ENCODE measurements at places on chromosomes 7 and 10.

DNA sequence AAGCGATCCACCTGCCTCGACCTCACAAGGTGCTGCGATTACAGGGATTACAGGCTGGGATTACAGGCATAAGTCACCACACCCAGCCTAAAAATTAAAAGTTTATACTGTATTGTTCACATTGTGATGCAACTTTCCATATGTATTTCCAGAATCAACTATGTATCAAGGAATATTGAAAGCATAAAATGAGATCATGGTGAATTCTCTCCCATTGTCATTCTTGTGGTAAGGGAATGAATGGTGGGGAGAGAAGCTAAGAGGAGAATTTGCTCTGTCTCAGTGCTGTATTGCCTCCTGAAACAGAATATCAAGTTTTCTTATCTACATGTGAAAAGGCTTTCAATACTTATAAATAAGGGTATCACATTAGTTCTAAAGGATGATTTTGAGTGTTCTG is 81.7 kb downstream of the CD36 start:
- no peak for DNase-seq

GRCh38 chr7:8353991-8354390 is 79.4 kb upstream of the NXPH1 start:
- DNase-seq = no peak

DNA sequence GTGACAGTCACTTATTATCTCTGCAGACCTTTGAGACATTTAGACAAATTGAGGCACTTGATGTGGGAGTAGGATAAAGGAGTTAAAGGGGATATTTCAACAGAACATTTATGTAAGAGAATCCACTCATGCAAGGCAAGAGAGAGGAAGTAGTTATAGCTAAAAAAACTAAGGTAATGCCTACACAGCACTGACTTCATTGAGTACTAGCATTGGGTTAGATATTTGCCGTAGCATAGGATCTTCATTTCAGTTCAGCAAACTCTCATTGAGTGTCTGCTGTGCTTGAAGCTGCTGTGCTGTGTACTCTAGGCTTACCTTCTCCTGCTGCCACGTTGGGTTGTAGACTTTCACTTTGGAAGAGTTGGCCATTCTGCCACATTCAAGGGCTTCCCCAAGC is 10.5 kb upstream of the ENTPD1 start:
- DNase-seq = peak; percentile 30

DNA sequence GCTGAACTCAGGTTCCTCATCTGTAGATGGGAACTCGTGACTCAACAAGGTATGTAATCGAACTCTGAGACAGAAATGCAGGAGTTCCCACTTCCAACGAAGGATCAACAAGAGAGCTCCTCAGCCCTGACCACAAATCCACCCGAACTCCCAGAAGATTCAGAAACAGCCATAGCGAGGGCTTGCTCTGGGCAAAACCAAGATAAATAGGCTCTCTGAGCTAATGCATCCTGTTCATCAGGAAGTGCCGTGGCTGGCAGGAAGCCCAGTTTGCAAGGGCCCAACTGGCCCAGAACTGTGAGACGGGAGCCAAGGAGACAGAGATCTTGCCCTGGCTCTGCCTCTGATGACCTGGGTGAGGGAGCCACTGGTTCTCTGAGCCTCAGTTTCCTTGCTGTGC is 141.7 kb upstream of the PFKP start:
- DNase-seq = peak; percentile 45

All from suppressor macrophage treated with lipopolysaccharide for 1 hour (primary cell).